ENCODE measurements at places on chromosomes 1 and 21. TPM values are rescaled to one million over a fixed set of nuclear protein-coding genes. Genes with fewer than 3 reads are reported as not detected.
A peak's percentile ranks its signal among the peaks of the same experiment; 100 is the strongest.

- no peak for DNase-seq
- no peaks in the 10 kb centered on the region for H3K36me3 ChIP-seq
- H3K27ac ChIP-seq, result no peak overlapping the region
These were observed 1186.5 kb upstream of the TMPRSS15 start for GRCh38 chr21:19590044-19590443.

GRCh38 chr1:15943992-15944307, 32.0 kb downstream of the ZBTB17 start:
- no peak overlapping the region for H3K4me3 ChIP-seq
- H3K4me1 ChIP-seq, result peaks cover 5% of the 10 kb centered on the region
- H3K36me3 ChIP-seq, result peaks cover 78% of the 10 kb centered on the region
- no peak overlapping the region for H3K27ac ChIP-seq
- no peak for DNase-seq

DNA sequence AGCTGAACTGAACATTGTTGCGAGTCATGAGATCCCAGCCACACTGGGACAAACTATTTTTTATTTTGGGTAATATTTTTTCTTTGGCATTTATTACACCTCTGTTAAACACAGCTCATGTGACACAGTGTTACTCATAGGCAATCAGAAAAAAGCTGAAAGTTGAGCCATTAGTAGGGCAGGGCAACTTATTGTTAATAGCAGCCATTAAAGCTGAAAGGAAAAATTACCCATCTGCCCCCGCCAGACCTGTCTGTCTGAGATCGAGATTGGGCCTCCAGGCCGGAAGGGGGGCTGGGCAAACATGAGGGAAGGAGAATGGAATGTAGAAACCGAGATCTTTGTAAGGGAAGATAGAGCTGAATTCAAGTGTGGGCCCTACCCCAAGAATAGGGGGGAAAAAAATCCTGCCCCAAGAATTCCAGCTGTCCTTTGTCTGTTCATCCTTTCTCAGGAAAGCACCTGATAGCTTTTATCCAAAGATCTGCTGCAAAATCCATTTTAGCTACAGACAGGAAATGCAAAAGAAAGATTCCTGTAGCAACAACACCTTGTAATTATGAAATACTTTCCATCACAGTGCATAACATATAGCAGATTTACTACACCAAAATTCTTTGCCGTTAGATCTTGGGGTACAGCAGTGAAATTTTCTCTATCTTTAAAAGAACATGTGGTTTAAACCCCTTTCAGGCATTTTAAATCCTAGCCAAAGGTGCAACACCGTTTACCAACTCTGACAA, 212.8 kb downstream of the PBX1 start:
- peak; percentile 46 for DNase-seq
- H3K4me1 ChIP-seq, result peaks cover 20% of the 10 kb centered on the region
- H3K36me3 ChIP-seq, result no peaks in the 10 kb centered on the region
- no peaks in the 10 kb centered on the region for H3K27me3 ChIP-seq

DNA sequence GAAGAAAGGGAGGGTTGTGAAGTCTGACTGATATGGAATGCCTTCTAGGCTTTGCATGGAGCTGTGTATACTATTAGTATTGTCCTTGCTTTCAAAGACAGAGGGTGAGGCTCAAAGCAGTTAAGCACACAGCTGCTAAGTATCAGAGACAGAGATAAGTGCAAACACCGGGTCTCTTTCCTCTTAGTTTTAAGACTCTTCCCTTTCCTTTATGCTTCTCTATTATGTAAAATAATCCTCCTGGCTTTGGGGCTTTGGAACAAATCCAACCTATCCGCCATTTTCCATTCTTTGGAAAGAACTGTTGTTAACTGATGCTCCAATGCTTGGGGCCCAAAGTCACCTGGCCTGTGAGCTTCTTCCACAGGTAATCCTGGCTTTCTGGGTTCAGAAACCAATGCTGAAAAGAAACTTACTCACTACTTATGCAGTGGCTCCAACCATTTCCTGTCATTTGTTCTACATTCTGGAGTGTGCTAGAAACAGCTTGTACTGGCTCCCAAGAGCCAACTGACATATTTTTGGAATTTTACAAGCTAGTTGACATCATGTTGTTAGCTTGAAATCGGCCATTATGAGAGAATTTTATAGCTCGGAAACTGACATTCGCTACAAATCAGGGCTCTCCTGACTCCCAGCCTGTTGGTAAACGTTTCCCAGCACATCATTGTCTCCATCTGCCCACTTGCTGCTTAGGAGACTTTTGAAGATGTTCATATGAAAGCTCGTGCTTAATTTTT, 67.5 kb downstream of the DNTTIP2 start:
- peak; percentile 42 for DNase-seq
- no peak overlapping the region for H3K4me3 ChIP-seq
- peaks cover 12% of the 10 kb centered on the region for H3K4me1 ChIP-seq
- H3K27me3 ChIP-seq, result no peaks in the 10 kb centered on the region
- H3K27ac ChIP-seq, result peak overlapping the region; percentile 7

- no peak overlapping the region for H3K27ac ChIP-seq
- H3K4me1 ChIP-seq, result no peaks in the 10 kb centered on the region
- no peak overlapping the region for H3K4me3 ChIP-seq
- no peaks in the 10 kb centered on the region for H3K36me3 ChIP-seq
- H3K27me3 ChIP-seq, result no peaks in the 10 kb centered on the region
These were observed 15.8 kb downstream of the SLC41A1 start for GRCh38 chr1:205797168-205797567.

DNA sequence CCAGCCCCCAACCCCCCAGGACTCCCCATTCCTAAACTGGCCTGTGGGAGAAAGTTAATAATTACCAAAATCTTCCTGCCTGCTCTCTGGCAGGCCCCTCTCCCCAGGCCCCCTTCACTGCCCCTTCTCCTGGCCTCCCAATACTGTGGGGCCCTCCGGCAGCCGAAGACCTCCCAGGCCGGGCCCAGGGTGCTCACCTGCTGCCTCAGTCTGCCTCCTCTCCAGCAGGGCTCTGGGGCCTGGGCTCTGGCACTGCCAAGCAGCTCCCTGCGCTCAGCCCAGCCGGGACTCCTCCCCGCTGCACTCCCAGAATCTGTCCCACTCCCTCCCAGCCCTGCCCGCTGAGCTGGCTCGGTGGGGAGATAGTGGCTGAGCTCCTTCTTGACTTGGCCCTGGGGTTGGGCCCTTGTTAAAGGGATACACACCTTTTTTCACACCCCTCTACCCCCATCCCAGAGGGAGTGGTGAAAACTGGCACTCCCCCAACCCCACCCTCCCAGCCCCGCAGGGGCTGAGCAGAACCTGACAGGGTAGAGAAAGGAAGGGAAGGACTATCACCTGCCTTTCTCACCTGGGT, at the start of gene S100A16:
S100A16 (minus strand) TSS at position 383 of the 577 bp plus-strand sequence. CDS start 4,986 bp downstream, outside the sequence.
- DNase-seq, result no peak
- H3K27me3 ChIP-seq, result no peaks in the 10 kb centered on the region
- H3K27ac ChIP-seq, result no peak within 1 kb of the TSS
- no peak within 1 kb of the TSS for H3K4me3 ChIP-seq
- H3K4me1 ChIP-seq, result no peaks in the 10 kb centered on the region

DNA sequence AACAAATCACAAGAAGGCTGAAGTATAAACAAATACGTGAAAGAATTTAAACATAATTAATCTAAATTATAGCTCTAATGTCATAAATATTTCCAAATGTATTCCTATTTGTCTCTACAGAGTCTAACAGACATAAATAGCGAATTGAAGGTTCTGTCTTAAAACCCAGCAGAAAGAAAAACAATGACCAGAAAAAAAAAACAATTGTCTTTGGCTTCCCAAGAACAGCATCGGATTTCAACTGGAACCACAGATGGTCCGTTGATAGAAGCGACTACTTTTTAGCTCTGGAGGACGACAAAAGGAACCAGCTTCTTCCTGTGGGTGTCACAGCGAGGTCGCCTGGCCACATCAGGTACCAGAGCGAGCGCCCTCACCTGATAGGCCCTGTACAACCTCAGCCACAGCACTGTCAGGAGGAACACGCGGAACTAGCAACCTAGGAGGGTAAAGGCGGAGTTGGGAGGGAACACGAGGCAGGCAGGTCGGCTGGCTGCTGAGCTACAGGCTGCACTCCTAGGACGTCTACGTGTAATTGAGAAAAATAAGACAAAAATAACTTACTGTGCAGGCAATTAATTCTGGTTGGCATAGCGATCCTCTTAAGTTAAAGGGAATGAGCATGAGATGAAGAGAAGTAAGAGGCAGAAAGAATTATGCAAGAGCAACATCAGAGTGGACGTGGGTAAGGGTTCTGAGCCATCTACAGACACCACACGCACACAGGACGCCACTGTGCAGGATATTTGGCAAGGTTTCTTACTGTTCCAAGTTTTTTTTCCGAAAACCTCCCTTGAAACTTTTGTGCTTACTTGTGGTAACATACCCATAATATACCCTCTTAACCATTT, 16.7 kb upstream of the PRDM15 start:
- H3K27ac ChIP-seq, result no peak overlapping the region
- H3K4me1 ChIP-seq, result peaks cover 10% of the 10 kb centered on the region
- no peaks in the 10 kb centered on the region for H3K36me3 ChIP-seq
- H3K27me3 ChIP-seq, result no peaks in the 10 kb centered on the region
- no peak for DNase-seq

- DNase-seq, result peak; percentile 30
- H3K27ac ChIP-seq, result no peak overlapping the region
- no peaks in the 10 kb centered on the region for H3K27me3 ChIP-seq
- peaks cover 4% of the 10 kb centered on the region for H3K4me1 ChIP-seq
These were observed 443.5 kb upstream of the B3GALT2 start for GRCh38 chr1:193629875-193630274.

DNA sequence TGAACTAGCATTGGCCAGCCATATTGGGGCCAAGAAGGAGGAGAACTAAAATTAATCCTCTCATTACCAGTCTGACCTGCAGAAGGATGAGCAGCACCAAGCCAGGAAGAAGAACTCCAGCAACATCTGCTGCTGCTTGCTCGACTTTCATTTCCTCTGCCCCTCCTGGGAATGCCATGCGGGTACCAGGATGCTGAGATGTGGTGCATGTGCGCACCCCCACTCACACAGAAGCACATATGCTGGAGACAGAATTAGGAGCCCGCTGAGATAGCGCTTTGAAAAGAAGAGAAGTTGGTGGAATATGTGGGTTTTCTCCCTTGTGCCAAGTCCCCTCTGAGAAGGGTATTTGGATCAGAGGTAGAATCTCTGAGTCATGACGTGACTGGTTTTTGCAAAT, 70.4 kb downstream of the PLXNA2 start:
- H3K4me3 ChIP-seq, result no peak overlapping the region
- no peak for DNase-seq
- no peaks in the 10 kb centered on the region for H3K36me3 ChIP-seq
- no peak overlapping the region for H3K27ac ChIP-seq

DNA sequence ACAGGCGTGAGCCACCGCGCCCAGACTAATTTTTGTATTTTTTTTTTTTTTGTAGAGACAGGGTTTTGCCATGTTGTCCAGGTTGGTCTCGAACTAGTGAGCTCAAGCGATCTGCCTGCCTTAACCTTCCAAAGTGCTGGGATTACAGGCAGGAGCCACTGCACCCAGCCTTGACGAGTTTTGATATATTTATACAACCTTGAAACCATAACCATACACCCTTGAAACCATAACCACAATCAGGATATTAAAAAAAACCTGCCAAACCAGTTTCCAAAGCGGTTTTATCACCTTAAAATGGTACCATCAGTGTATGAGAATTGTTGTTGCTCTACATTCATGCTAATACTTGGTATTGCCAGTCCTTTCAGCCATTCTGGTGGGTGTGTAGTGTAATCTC, 3.7 kb upstream of the PHACTR4 start:
- no peak for DNase-seq
- H3K27me3 ChIP-seq, result no peaks in the 10 kb centered on the region
- peaks cover 1% of the 10 kb centered on the region for H3K4me1 ChIP-seq
- H3K36me3 ChIP-seq, result no peaks in the 10 kb centered on the region

OR11L1 gene
- total RNA-seq, result not detected

CD247 gene
- 1.4 TPM for total RNA-seq

TRIM67 gene
- 0.06 TPM for total RNA-seq

CDC14A gene
- total RNA-seq, result 6.8 TPM

S1PR1 gene
- total RNA-seq, result 1.1 TPM
